ENCODE measurements at places on chromosomes 7 and 10.
A peak's percentile ranks its signal among the peaks of the same experiment; 100 is the strongest.

- no peak for DNase-seq
Measured at GRCh38 chr10:5589661-5590511, 65.1 kb downstream of the CALML3 start.

DNA sequence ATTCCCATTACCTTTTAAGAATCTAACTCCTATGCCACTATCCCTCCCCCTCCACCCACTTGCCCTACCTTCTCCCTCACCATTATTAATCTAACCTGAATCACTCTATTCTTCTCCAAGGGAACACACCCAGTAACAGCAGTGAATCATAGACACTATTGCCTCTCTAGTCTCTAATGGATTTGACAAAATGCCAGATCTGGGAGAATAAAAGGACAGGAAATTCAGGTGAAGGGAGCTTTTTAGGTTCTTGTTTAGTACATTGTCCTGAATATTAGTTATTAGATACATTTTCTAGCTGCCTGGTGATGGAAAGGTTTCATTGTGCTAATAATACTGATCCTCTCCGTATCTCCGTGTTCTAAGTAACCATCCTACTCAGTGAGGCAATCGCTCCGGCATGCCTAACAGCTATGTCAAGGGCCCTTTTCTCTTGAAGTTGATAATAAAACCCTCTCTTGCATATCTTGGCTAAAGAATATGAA, 4.1 kb upstream of the SFR1 start:
- no peak for DNase-seq

GRCh38 chr7:99997545-99998137, 17.8 kb upstream of the ZKSCAN1 start:
- no peak for DNase-seq

DNA sequence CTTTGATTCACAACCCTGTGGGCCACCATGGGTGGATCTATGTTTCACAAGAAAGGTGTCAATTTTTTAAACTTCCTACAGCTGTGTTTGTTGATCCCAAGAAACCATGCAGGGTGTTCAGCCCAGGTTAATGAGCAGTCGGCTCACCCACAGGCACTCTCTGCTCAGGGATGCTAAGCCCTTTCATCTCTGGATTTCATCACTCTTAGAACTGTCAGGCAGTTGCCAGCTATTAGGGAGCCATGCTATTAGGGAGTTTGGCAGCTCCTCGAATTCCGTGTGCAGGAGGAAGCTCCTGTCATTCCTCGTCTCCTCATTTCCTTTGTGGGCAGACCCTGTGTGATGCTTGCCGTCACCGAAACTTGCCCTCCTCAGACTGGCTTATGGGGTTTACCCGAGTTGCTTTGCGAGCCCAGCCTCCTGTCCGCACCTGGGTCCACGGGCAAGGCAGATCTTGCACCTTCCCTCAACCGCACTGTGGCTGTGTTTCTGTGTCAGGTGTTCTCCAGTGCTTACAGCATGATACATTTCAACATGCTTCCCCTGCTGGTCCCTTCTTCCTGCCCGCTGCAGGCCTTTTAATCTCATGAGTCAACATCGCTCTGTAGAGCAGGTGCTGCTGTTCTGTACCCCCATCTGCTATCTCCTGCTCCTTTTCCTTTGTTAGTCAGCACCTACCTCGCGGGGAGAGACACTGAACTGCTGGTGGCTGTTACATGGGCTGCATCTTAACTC, 509.8 kb downstream of the SUGCT start:
- DNase-seq = no peak

DNA sequence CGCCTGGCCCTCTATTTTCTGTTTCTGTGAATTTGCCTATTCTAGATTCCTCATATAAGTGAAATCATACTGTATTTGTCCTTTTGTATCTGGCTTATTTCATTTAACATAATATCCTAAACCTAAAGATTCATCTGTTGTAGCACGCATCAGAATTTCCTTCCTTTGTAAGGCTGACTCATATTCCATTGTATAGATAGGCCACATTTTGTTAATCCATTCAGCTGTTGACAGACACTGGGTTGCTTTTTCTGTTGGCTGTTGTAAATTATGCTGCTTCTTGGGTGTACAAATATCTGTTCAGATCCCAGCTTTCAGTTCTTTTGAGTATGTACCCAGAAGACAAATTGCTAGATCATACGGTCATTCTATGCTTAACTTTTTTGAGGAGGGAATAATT, 28.8 kb upstream of the CUL1 start:
- no peak for DNase-seq

GRCh38 chr10:77979221-77979620, 50.1 kb downstream of the POLR3A start:
- no peak for DNase-seq

DNA sequence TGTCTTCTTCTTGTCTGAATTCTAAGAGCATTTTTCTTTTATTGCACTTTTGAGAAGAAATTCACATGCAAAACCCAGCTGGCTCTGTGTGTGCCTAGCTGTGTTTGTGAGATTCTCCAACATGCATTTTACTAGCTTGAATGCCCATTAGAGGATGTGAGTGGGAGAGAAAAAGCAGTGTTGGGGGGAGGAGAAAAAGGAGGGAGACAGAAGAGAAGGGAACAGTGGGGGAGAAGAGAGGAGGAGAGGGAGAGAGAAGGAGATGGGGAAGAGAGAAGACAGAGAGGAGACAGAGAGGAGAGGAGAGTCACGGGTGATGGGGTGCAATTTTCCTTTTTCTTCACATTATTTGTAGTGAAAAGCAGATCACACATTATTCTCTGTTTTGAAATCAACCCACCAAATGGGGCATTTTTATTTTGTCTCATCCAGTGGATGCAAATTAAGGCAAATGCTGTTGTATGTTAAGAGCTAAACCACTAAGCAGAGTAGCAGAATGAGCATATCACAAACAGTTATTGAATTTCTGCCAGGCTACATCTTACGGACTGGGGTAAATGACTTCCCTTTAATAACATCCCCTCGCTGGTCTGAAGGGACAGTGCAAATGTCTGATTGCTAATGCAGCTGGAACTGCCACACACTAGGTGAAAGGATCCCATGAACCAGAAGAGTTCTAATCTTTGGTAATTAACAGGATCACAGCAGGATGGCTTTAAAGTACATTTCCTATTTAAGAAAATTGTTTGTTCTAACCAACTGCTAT, 849 bp downstream of the LRRN3 start:
- DNase-seq = no peak

- DNase-seq = peak; percentile 75
Measured at GRCh38 chr10:59362144-59362958, at the start of gene FAM13C. TSS of gene FAM13C (minus strand) at chr10:59362549. CDS start at chr10:59362460, 89 bp downstream.

GRCh38 chr10:65396997-65397396, 1528.8 kb upstream of the LRRTM3 start:
- no peak for DNase-seq

DNA sequence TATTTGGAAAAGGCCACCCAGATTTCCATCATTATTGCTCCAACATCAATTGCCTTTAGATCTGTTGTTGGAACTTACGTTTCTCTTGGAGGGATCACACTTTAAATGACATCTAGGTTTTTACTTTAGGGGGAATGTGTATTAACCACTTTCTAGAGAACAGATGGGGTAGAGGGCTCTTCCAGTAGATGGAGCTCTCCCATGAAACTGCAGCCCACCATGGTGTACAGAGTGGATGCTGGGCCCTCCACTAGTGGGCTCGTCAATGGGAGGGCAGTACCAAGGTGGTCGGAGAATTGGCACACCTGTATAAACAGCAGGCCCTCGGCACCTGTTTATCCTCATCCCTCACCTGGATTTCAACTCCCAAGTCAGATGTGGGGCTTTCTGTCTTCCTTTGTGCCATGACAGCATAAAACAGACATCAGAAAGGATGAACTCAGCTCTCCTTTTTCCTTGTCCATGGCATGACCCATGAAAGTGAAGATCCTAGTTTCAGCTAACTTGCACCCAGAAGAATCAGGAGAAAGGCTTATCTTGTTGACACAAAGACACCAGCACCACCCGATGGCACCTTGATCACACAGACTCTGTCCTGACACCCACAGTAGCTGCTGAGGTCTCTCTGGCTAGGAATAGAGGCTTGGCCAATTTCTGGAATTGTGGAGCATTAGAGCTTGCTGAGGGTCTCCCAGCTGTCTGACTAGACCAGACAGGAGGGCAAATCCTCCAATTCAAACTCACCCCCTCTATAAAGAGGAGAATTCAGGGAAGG, 150.5 kb downstream of the CYP26A1 start:
- DNase-seq = no peak

DNA sequence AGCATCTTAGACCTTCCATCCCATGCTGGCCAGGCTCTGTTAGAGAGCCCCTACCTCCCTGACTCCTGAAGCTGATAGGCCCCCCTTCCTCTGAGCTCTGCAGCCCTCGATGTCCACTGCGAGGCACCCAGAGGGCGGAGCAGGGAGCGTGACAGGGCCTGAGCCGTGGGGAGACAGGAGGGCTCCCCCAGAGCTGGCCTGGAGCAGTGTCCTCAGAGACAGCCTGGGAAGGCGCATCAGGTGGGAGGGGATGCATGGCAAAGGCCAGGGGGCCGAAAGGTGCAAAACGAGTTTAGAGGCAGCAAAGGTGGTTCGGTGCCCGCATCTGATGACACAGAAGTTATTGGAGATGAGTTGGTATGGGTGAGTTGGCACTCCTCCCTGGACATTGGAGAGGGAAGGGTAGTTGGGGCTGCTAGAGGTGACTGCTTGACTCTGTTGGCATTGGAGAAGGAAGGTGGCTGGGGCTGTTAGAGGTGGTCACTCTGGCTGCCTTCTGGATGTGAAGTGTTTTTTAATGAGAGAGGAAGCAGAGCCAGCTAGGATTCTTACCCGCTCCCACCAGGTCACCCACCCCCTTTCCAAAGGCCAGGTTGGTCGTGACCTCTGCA, 53.1 kb downstream of the PRF1 start:
- no peak for DNase-seq

DNA sequence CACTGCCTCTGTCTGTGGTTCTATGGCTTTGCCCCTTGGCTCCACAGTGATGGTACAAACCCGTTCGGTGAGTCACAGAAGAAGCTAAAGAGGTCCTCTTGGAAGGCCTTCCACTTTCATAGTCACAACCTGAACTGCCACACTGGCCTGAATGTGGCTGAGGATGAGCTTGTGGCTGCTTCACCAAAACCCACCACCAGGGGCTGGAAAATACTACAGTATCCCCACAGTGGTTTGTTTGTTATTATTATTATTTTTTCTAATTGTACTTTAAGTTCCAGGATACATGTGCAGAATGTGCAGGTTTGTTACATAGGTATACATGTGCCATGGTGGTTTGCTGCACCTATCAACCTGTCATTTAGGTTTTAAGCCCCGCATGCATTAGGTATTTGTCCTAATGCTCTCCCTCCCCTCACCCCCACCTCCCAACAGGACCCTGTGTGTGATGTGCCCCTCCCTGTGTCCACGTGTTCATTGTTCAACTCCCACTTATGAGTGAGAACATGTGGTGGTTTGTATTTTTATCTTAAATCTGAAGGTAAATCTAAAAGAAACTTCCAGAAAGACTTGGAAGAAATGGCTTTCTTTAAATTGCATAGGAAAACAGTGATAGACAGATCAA, 160.8 kb upstream of the NPSR1 start:
- peak; percentile 15 for DNase-seq

DNA sequence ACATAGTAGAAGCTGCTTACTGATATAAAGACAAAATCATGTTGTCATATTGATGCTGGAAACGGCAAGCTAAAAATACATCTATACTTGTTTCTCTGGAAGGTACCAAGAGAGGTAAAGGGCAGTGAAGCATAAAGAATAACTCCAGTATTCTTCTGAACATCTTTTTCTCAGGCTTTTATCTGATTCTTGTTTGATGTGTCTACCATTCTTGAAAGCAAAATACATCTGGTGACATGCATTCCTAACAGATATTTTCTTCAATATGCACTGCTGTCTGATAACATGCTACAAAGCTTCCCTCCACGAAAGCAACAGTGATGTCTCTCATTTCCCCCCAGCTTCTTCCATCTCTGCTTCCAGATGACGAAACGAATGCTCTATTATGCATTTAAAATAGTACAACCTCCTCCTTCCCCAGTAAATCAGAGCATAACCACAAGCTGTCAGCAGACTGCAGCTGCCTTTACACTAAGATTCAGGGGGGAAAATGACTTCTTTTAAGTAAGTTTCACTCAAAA, 100.8 kb downstream of the ARHGAP21 start:
- DNase-seq = no peak

GRCh38 chr7:134613623-134614347, 32.9 kb upstream of the BPGM start:
- DNase-seq = no peak

GRCh38 chr7:38545977-38546376, 85.2 kb downstream of the AMPH start:
- DNase-seq = no peak

- no peak for DNase-seq
Measured at GRCh38 chr10:59965899-59966650, 59.7 kb upstream of the CCDC6 start.

DNA sequence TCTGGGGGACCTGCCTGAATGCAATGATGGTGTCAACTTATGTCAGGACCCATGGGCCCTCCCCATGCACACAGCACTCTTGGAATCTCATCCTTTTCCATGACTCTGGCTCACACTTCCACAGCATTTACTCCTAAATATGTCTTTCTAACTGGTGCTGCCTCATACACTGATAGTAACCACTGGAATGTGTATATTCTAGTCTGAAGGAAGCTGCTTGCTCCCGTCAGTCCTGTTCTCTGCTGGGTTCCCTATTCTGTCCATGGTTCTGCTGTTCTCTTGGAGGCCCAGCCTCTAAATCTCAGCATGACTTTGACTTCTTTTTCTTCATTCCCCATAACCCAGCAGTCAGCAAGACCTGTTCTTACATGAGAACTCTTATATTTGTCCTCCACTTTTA, 1055.1 kb downstream of the KCNMA1 start:
- no peak for DNase-seq

GRCh38 chr10:13371897-13372470, 23.9 kb upstream of the SEPHS1 start:
- peak; percentile 66 for DNase-seq

DNA sequence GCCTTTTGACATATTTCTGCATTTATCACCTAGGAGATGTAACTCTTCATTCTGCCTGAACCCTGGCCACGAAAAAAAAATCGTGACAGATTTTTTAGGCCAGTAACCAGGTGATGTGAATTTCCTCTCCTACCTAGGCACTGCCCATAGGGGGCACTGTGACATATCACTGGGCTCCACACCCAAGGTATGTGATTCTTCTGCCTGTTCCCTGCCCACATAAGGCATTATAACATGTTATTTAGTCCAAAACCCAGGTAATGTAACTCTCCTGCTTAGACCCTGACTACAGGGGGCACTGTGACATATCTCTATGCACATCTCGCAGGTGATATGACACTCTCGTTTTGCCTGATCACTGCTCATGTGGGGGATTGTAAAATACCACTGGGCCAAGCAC, 29.5 kb upstream of the ZNF107 start:
- no peak for DNase-seq

GRCh38 chr10:60816628-60817397, 38.5 kb downstream of the CDK1 start:
- DNase-seq = peak; percentile 48

DNA sequence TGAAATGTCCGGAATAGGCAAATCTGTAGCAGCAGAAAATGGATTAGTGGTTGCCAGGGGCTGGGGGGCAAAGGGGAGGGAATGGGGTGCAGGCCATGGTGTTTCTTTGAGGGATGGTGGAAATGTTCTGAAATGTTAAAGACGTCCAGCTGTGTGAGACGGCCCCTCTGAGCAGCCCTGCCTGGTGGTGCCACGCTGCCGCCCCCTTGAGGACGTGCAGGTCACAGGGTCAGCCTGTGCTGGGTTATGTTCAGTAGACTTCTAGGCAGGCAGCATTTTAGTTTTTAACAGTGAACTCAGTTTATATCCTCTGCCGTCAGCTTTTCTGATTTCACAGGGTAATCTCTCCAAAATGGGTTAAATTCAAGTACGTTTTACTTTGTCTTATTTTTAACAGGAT, 9.4 kb downstream of the NUB1 start:
- no peak for DNase-seq

Measured in nephron progenitor cell (in vitro differentiated cells).